ENCODE measurements at places on chromosomes 4 and X.

DNA sequence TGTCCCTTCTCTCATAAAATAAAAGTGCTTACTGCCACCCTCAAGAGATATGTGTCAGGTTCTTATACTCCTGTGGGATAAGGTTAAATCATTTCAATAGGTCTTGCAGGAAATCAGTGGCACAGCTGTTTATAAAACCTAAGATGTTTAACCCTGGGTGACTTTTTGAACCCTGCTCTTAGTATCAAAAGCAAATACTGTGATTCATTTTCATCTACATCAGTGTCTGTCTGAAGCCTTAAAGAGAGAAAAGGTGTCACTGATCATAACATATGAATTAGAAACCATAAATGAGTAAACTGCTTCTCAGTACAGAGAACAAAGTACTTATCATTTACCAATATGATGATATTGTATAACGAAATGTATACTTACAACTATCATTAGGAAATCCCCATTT is 59.0 kb downstream of the CCSER1 start:
- DNase-seq, result no peak

DNA sequence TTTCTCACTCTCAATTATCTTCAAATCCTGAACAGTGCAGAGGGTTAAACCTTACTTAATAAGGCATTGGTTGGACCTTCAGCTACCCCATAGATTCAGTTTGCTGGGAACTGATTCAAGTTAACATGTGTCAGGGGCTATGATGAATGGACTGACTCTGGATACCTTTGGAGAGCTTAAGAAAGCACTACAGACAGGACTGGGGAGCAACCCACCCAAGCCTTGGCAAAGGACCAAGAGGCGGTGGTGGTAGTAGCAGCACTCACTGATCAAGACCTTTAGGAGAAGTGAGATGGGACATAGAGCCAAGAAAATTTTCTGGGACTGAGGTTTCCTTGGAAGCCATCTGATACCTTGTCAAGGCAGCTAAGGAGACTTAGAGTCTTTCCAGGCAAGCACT is 43.0 kb upstream of the TAPT1 start:
- DNase-seq, result no peak

GRCh38 chrX:41108007-41108406 is 22.8 kb downstream of the USP9X start:
- no peak for DNase-seq

DNA sequence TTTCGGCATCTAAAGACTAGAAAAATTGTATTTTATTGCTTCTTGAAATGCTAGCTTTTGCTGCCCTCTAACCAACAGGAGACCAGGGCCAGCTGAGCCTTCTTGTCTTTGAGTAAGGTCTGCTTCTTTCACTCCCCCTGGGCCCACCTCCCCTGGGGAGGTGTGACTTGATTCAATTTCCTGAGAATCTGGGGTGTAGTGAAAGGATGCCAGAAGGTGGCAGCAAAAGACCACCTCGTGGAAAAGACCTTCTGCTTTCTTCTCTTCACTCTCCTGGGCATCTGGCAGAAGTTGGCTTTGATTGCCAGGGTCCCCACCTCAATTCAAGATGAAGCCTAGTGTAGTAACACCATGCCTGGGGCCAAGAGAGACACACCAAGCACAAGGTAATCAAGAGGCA is 96.5 kb upstream of the MAOA start:
- no peak for DNase-seq

- DNase-seq, result no peak
Observed at GRCh38 chrX:48848847-48849246, 13.4 kb upstream of the PCSK1N start.

- no peak for DNase-seq
Observed at GRCh38 chr4:86561256-86561655, 32.9 kb upstream of the PTPN13 start.

DNA sequence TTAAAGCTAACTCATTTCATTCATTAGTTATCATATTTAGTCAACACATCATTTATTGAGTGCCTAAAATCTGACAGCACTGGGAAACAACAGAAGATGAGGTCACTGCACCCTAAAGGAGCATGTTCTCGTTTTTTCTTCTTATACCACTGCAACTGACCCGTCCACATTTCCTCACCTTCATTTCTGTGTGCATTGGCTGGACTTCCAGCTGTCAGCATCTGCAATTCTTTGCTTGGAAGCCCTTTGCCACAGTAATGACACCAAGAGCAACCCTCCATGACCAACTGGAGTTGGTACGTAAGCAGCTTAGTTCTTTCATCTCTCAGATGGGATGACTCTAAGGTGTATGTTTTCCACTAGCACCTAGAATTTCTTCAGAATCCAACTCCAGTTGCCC is 13.2 kb downstream of the SHROOM3 start:
- DNase-seq, result no peak

DNA sequence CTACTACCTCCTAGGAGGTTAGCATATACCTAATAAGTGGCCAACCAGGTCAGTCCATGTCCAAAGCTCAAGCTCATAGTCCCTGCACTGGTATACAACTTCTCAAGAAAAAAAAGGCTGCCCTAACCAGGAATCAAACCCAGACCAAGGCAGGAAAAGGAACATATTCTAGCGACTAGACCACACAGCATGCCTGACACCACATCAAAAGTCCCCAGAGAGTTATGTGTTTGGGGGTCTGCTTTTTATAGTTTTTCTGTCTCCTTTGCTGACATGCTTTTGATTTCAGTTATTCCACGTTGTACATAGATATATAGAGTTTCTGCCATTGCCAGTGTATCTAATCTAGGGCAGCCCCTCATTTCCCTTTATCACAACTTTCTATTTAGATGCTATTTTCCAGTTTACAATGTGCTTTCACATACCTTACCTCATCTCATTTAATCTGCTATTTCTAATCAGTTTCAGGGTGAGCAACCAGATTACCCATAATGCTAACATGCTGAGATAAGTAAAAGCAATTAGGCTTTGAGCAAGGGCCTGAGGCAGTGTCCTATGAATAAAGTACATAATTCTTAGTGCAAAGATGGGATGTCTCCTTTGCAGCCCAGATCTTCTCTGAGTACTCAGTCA is 17.8 kb downstream of the ARHGEF6 start:
- no peak for DNase-seq

- no peak for DNase-seq
Observed at GRCh38 chr4:73507541-73507940, 26.0 kb downstream of the AFM start.

GRCh38 chrX:38857736-38858523 is 56.7 kb downstream of the MID1IP1 start:
- no peak for DNase-seq

- no peak for DNase-seq
Observed at GRCh38 chrX:46636223-46636622, 62.7 kb downstream of the CHST7 start.

GRCh38 chr4:124712372-124713184 is at the start of gene ANKRD50:
Gene ANKRD50 (minus strand): TSS chr4:124712732. CDS start chr4:124710511, 2,221 bp downstream.
- DNase-seq, result peak; percentile 49

DNA sequence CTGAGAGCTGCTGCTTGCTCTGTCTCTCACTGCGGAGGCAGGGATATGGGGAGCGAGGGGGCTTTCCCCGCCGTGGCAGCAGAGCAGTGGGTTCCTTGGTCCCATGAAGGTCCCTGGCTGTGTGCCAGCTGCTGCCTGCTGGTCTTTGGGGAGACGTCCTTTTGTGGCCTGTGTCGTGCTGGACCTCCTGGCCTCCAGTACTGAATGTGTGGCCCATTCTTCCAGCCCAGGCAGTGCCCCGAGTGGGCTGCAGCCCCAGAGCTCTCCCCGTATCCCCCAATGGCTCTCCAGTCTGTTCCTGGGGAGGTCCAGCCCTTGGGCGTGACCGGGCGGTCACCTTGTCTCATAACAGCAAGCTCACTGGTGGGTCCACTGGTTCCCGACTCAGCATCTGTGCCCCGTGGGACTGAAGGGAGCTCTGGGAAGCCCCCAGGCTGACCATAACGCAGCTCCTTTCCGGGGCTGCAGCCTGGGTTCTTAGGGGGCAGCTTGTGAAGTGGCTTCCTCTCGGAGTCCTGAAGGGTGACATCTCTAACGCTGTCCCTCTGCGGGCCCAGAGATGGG is 115.6 kb downstream of the SMIM20 start:
- no peak for DNase-seq

- DNase-seq, result no peak
Observed at GRCh38 chr4:109672169-109672930, 30.9 kb downstream of the CASP6 start.

DNA sequence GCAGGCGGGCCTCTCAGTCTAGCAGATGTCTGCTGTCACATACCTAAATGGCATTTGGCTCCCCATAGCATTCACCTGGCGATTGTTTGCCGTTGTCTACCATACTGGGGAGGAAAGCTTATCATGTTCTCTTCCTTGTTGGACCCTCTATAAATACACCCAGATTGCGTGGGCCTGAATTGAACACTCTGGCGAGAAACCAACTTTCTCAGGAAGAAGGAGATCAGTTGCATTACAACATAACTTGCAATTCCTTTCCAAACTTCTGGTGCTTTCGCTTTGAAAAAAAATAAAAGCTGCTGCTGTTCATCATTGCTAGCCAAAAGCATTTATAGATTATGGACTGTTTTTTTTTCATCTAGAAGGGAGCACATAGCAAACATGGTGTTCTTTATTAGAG is 230.0 kb upstream of the GPC4 start:
- DNase-seq, result no peak

GRCh38 chr4:143531788-143532491 is 18.4 kb downstream of the SMARCA5 start:
- DNase-seq, result no peak

DNA sequence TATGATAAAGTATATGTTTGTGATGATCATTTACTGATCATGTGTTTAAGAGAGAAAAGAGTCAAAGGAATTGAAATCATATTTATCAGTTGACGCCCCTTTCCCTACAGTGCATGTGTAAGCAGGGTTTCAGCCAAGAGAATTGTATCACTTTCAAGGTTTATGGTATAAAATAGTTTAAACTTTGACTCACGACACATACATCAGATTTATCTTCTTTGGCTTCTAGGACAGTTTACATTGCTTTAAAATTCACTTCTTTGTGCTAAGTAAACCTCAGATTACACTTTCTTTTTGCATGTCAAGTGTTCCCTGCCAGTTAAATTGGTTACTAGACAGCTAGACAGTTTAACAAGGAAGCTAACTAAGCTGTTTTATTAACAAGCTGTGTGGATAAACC is 86.3 kb upstream of the MYOZ2 start:
- no peak for DNase-seq

DNA sequence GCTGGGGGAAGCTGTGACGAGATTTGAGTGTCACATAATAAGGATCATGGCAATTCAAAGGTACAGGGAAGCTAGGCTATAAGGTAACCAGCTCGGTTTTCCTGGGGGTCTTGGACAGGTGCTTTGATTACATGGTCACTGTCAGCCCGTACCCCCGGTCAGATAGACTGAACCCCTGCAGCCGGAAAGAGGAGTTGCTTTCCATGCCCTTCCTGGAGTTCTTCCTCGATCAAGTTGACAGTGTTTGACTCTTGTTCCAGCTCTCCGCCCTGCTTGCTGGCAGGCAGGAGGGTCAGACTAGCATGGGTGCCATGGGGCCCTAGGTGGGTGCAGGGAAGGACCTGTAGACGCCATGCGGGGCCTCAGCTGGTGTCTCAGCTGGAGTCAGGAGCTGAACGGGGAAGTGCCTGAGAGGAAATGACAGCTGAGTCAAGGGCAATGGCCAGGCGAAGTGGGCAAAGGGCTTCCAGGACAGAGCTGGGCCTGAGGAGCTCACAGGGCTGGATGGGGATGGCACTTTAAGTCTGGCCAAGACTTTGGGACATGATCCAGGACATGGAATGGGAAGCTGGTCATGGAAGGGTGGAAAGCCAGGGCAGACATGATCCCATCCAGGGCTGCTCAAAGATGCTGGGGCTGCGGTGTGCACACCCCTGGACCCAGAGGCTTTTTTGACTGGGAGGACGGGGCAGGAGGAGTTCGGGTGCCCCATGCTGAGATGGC is 1.6 kb downstream of the TMEM187 start:
- no peak for DNase-seq

DNA sequence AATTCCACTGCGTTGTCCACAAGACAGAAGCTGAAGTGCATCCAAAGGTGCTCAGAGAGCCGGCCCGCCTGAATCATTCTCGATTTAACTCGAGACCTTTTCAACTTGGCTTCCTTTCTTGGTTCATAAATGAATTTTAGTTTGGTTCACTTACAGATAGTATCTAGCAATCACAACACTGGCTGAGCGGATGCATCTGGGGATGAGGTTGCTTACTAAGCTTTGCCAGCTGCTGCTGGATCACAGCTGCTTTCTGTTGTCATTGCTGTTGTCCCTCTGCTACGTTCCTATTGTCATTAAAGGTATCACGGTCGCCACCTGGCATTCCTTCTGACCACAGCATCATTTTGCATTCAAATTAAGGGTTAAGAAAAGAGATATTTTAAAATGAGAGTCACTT is 115.5 kb downstream of the NFKB1 start:
- no peak for DNase-seq

DNA sequence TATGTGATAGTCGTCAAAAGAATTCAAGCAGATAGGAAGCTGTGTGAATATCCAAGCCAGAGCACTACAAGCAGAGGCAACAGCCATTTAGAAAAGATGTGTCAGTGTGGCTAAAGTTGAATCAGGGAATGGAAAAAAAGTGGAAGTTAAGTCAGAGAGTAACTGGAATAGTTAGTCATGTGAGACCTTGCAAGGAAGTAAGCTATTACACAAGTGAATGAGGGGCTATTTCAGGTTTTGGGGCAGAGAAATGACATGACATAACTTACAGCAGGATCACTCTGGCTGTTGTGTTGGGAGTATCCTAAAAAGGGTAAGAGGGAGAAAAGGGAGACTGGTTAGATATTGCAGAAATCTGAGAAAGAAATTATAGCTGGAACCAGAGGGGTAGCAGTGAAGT is 236.6 kb upstream of the PCDH18 start:
- no peak for DNase-seq

DNA sequence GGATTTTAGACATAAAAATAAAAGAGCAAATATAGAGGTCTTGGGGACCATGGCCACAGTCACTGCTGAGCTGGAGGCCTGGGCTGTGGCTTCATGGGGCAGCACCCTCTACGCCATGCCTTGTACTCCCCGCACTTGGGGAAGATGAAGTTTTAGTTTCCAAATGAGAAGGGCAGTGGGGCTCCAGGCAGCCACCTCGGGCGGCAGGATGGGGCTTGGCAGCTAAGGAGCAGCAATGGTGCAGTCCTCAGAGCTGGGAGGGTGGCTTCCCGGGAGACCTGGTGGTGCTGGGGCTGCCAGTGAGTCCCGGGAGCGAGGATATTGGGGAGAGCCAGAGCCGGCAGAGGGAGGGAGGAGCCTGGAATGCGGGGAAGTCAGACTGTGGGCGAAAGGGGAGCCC is 2.4 kb downstream of the CXCR3 start:
- DNase-seq, result no peak

GRCh38 chrX:115260330-115260729 is 26.4 kb upstream of the LRCH2 start:
- no peak for DNase-seq

GRCh38 chr4:46908148-46908547 is 897 bp downstream of the COX7B2 start:
- no peak for DNase-seq
